H9 (cell line): ENCODE measurements at places on chromosomes 7 and 10. TPM values are rescaled to one million over a fixed set of nuclear protein-coding genes. Genes with fewer than 3 reads are reported as not detected.

DNA sequence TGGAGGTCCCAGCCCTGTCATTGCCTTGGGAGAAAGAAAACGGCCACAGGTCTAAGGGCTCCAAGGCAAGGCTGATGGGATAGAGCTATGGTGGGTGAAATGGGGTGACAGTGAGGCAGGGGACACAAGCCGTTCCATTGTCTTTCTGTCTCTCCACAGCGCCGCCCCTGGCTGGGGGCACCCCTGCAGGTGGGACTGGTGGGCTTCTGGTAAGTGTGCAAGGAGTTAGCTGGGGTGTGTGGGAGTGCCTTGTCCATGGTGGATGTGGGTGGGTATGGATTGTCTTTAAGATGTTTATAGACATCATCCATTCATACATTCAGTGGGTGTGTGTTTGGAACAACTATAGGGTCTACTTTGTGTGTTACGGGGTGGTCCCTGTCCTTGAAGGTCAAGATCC lies 7.5 kb downstream of the SFXN3 start:
- no peak overlapping the region for H3K4me3 ChIP-seq
- no peaks in the 10 kb centered on the region for H3K36me3 ChIP-seq
- peak; percentile 52 for DNase-seq
- H3K4me1 ChIP-seq: peaks cover 1% of the 10 kb centered on the region; the same call in 1 of the 2 replicates
- no peak overlapping the region for H3K27ac ChIP-seq

DNA sequence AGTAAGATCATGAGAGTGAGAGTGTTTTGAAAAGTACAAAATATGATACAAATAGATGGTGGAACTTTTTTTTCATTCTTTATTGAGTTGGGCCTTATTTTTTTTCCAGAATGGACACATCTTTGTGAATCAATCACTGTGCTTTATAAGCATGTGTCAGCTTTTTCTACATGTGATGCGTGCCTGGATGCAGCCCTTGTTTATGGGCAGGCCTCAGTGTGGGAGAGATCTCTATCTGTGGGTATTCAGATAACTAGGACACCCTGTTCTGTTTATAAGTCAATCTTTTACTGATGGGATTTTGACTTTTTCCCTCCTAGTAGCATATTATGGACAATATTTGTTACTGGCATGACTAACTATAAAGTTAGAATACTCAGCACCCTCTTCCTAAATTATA lies 42.9 kb upstream of the IKZF1 start:
- H3K27ac ChIP-seq: no peak overlapping the region
- no peak for DNase-seq
- no peaks in the 10 kb centered on the region for H3K36me3 ChIP-seq
- no peaks in the 10 kb centered on the region for H3K27me3 ChIP-seq
- no peak overlapping the region for H3K4me3 ChIP-seq

DNA sequence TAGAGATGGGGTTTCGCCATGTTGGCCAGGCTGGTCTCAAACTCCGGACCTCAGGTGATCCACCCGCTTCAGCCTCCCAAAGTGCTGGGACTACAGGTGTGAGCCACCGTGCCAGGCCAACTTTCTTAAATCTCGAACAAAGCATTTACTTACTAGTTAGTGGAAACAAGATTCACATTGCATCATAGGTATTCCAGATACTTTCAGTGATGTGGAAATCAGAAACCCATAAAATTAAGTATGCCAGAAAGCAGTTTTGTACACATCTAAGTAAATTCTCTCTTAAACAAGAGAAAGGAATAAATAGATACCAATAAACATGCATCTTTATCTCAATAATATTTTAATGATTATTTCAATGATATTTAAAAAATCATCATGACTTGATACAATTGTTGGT lies 75.5 kb downstream of the DGKI start:
- H3K4me3 ChIP-seq: no peak overlapping the region
- H3K36me3 ChIP-seq: no peaks in the 10 kb centered on the region
- H3K4me1 ChIP-seq: no peaks in the 10 kb centered on the region; the same call in 1 of the 2 replicates
- H3K27me3 ChIP-seq: no peaks in the 10 kb centered on the region
- H3K27ac ChIP-seq: no peak overlapping the region

DNA sequence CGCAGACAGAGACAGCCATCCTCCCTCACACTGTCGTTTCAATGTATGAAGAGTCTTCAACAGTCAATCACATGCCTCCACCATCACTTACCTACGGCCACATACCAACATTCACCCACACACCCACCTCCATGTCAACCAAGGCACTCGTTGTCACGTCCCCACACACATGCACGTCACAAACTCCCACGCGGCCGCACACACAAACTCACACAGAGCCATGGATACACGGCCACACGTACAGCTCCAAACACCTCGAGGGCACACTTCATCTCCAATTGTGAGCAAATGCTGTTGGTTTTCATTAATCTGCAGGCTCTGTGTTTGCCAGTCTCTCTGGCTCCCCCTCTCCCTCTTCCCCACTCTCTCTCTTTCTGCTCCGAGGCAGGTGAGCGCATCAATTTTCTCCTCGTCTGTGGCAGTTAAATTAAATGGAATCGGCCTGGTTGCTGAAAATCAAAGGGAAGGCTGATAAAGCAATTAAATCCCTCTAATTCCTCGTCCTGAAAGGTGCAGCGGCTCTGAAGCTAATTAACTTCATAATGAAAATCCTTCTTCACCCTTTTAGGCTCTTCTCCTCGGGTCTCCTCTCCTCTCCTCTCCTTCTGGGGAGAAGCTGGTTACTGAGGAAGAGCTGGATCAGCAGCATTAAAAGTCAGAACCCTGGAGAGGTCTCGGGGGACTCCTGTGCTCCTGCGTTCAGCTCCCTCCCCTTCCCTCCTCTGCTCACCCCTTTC lies 53.8 kb upstream of the SLF2 start:
- H3K27me3 ChIP-seq: peaks cover 5% of the 10 kb centered on the region; the same call in 1 of the 2 replicates
- no peaks in the 10 kb centered on the region for H3K36me3 ChIP-seq
- H3K4me3 ChIP-seq: no peak overlapping the region
- no peak overlapping the region for H3K27ac ChIP-seq
- no peak for DNase-seq

GRCh38 chr7:17022920-17023319 lies 141.1 kb upstream of the AGR3 start:
- no peak overlapping the region for H3K4me3 ChIP-seq
- DNase-seq: no peak
- H3K4me1 ChIP-seq: no peaks in the 10 kb centered on the region
- H3K27me3 ChIP-seq: no peaks in the 10 kb centered on the region
- no peak overlapping the region for H3K27ac ChIP-seq

The WNT8B gene
- total RNA-seq: not detected in 2 replicates

The ANXA8 gene
- total RNA-seq: 0.22 TPM in 2 replicates

The GBX1 gene
- not detected in 2 replicates for total RNA-seq
